ENCODE measurements at places on chromosomes 12 and 14.
A peak's percentile ranks its signal among the peaks of the same experiment; 100 is the strongest.

DNA sequence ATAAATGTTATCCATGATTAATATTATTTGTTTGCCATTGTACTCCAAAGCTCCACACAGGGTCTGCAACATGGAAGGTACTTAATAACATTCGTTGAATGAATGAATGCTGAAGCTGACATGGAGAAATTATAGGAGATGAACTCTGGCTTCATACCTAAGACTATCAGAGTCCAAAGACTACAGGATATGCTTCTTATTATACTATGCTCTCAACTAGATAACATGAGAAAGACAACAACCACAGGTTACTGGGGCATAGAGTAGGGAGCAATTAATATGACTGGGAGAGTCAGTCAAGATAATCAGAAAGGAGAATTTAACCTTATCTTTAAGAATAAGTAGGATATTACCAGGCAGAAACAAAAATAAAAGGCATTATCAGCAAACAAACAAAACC lies 236.3 kb upstream of the SOX5 start:
- no peak for DNase-seq

GRCh38 chr12:119384340-119384739 lies 49.8 kb downstream of the CCDC60 start:
- no peak for DNase-seq

DNA sequence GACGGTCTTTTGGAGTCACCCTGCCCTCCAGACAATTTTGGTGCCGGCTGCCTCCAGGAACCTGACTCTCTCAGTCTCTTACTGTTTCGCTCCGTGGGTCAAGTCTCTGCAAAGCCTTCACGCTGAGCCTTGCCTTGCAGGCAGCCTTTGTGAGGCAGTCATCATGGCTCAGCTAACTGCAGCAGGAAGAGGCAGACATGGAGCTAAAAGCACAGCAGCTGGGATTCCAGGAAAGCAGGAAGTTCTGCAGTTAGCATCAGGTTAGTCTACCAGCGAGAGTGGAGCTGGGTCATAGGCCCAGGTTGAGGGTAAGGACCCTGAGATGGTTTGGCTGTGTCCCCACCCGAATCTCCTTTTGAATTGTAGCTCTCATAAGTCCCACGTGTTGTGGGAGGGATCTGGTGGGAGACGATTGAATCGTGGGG lies 305.4 kb downstream of the PCNX1 start:
- no peak for DNase-seq

DNA sequence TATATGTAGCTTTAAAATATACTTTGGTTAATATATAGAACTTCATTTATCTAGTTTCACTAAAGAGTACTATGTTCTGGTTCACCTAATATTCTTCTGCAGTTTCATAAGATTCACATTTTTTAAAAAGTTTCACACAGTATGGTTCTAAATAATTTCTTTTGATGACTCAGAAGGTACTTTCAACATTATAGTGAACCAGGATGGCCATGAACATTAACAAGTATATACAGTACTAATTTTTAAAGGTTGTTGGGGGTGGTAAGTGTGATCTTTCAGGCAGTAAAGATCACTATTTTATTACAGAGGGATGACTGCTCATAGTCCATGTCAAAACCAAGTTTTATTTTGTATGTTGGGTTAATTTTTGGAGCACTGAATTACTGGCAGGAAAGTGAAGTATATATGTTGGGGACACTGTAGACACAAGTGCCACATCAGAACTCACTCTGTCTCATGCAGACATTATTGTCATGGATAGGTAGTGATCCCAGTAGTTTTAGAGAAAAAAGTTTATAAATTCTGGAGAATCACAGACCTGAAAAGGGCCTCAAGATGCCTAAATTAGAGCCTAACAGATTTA lies 60.0 kb downstream of the DCAF5 start:
- DNase-seq: no peak

- DNase-seq: no peak
Observed at GRCh38 chr14:45359746-45360145, 106.7 kb upstream of the MIS18BP1 start.

GRCh38 chr14:79246173-79246572 lies 965.1 kb downstream of the DIO2 start:
- no peak for DNase-seq

DNA sequence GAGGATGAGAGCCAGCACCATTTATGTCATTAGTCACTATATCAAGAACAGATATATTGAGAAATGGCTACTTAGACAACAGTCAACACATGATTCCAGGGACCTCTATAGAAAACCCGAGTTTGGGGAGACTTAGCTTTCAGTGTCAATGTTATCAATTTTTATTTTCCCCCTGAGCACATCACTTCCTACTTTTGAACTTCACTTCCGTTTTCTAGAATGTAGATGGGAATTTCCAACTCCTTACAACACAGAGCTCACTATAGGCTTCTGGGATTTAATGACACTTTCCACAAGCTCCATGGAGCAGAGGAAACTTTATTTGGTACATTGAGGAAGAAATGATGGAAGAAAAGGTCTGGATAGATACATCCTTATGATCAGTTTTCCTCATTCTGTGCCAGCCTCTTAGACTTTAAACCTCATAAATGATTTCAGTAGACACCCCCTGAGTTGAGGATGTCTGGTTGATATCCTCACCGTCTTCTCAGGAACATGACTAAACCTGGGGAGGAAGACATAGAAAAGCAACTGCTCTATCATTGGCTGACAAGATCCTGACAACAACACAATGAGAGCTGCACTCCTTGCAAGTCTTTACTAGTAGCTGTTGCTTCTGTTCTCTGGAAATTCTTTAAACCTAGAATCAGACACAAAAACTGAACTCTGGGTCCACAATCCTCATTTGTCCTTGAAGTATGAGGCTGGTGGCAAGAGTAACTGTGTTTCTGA lies 449.4 kb upstream of the OR4E1 start:
- peak; percentile 46 for DNase-seq

- DNase-seq: no peak
Observed at GRCh38 chr14:79786522-79786921, 424.8 kb downstream of the DIO2 start.

DNA sequence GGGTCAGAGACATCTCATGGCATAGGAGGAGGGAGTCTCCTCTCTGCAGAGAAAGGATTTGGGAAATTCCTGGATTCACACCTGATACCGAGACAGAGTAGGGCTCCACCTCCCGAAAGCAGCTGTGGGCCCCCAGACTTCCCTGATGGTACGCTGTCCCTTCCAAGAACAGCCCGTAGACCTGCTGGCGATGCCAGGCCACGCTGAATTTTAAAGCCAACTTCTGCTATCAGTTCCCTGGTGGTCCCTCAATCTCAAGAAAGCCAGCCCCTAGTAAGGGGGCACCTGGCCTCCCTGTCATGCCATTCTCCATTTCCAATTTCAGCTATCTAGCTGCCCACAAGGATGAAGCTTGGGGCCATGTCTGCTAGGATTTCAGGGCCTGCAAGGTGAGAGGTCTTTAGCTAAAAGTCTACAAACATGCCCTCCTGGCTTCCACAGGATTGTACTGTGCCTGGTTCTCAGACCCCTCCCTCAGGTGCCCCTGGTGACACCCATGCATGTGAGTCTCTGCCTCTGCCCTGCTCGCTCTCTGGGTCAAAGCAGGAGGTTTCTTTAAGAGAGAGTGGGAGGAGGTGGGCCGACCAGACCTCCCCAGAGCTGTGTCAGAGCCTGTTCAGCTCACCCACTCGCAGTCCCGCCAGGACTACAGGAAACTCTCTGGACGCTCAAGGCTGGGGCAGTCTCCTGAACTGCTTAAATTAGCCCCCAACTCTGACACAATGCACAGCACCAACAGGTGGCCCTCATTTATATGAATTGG lies 30.5 kb downstream of the ANO2 start:
- DNase-seq: no peak

DNA sequence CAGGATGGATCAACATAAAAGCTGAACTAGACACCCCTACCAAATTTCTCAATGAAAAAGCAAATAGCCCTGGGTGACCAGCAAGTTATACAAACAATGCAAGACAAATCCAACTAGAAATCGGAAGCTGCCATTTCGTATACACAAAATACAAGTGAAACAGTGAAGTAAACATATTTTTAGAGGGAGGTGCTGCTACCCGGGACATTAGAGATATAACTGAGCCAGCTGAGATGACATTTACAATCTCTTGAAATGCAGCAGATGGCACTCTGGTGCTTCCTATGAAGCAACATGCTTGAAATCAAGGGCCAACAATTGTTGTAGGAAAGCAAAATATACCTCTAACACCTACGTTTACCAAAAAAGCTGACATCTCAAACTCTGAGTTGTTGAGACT lies 25.5 kb downstream of the BDKRB1 start:
- no peak for DNase-seq

GRCh38 chr14:103949131-103949790 lies 6.9 kb upstream of the RD3L start:
- peak; percentile 35 for DNase-seq

Data from suppressor macrophage treated with lipopolysaccharide for 4 hours (primary cell).